Stimulated activated CD4-positive, alpha-beta T cell treated with anti-CD3 and anti-CD28 coated beads, Interleukin-1b, Interleukin-23, amount 100 ng/mL, for 1 hour (primary cell): ENCODE measurements at places on chromosomes 5 and 9.
A peak's percentile ranks its signal among the peaks of the same experiment; 100 is the strongest.

DNA sequence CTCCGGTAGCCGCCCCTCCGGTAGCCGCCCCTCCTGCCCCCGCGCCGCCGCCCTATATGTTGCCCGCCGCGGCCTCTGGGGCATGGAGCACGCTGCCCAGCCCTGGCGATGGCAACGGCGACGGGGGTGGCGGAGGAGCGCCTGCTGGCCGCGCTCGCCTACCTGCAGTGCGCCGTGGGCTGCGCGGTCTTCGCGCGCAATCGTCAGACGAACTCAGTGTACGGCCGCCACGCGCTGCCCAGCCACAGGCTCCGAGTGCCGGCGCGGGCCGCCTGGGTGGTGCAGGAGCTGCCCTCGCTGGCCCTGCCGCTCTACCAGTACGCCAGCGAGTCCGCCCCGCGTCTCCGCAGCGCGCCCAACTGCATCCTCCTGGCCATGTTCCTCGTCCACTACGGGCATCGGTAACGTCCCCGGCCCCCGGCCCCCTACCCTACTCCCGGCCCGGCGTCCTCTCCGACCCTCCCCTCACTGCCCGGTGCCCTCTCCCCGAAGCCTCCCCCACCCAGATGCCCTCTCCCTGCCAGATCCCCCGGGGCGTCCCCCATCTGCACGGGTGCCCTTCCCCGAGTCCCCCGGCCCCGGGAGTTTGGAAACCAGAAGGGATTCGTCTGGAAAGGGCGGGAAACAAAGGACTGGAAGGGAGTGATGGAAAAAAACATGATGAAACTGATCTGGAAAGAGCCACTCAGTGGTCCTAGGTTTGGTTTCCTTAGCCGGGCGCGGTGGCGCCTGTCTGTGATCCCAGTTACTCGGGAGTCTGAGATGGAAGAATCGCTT, 417 bp downstream of the SRD5A1 start:
- peak; percentile 1 for DNase-seq

DNA sequence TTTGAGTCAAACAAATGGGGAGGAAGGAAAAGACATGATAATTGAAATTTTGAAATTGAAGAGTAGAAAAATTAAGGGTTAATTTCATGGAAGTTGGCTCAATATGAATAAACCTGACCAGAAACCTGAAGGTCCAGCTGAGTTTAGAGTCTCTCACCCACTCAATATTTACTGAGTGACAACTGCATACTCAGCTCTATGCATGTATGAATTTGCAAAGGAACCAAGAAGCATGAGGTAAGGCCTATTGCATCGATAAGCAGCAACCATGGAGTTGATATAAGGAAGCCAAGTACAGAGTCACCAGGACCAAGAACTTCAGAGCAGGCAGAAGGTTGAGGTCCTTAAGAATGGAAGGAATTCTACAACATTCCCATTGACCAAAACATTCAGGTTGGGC, 163.4 kb downstream of the SEMA5A start:
- DNase-seq: no peak

DNA sequence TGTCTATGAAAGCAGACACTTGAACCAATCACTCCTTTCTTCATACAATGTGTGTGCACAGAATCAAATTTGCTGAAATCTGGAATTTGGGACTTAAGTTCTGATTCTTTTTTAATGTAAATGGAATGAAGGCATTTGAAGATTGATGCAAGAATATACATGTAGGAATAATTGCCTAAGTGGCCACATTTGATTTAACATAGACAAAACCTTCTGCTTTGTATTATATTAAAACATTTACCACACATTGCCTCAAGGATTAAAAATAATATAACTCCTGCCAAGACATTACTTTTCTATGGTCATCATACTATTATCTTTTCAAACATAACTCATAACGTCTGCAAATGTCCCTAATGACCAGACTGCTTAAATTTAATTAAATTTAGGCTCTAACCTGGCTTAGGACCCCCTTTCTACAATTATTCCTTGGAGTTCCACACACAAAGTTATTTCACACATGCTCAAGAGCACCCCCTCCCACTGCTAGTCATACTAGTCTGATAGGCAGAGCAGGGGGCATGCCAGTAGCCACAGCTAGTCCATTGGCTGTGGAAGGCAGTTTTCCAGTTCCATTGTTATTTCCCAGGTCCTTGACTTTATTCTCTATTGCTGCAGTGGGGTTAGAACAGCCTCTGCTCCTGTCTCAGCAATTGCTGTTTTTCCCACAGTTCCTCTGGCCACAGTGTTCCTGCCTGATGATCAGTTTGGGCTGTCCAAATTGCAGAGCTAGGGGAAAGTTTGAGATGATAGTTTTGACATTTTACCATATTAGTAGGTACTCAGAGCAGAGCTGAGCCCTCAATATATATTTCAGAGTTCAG, 360.6 kb upstream of the GRAMD2B start:
- DNase-seq: no peak

GRCh38 chr5:67146981-67147380, 49.6 kb downstream of the CD180 start:
- no peak for DNase-seq

- DNase-seq: no peak
Measured at GRCh38 chr5:95216136-95216955, 68.5 kb downstream of the MCTP1 start.

DNA sequence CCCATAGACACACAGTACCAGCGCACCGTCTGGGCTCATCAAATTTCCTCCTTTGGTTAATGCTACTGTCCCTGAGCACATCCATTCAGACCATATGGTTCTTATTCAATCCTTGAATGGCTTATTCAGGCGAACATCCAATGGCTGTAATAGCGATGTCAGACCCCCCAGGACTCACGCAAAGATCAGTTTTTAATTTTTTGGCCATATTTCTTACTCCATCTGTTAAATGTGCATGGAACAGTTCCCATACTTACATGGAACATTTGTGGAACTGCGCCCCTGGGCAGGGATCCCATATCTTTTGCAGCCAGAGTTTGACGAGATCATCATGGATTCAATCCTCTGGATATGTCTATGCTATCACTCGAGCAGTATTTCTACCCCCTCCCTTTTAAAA, 213.2 kb downstream of the ADAMTS6 start:
- no peak for DNase-seq

- DNase-seq: no peak
Measured at GRCh38 chr5:124743602-124744169, 2.8 kb downstream of the ZNF608 start.

GRCh38 chr9:27564670-27565069, 8.6 kb downstream of the C9orf72 start:
- no peak for DNase-seq

DNA sequence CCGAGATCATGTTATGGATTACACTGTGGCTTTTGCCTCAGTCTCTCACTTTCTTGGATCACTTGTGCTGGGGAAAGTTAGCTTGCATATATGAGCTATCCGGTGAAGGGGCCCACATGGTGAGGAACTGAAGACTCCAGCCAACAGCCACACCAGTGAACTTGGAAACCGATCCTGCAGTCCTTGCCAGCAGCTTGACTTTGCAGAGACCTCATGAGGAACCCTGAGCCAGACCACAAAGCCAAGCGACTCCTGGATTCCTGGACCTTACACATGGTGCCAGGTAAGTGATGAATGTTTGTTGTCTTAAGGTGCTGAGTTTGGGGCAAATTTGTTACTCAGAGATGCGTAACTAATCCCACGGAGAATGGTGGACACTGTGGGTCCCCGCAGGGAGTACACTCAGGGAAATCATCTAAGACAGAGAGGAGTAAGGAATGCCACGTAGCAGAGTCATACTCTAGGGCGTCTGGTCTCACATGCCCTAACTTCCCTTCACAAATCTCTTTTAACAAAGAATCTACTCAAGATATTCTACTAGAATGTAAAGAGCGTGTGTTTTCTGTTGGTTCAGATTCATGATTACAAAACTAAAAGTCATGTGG, 76.5 kb upstream of the PJA2 start:
- no peak for DNase-seq

GRCh38 chr5:52825826-52826225, 38.1 kb downstream of the ITGA1 start:
- no peak for DNase-seq

GRCh38 chr9:18385696-18386490, 88.1 kb upstream of the ADAMTSL1 start:
- no peak for DNase-seq

- no peak for DNase-seq
Measured at GRCh38 chr5:168531987-168532864, 3.1 kb downstream of the FBLL1 start.

DNA sequence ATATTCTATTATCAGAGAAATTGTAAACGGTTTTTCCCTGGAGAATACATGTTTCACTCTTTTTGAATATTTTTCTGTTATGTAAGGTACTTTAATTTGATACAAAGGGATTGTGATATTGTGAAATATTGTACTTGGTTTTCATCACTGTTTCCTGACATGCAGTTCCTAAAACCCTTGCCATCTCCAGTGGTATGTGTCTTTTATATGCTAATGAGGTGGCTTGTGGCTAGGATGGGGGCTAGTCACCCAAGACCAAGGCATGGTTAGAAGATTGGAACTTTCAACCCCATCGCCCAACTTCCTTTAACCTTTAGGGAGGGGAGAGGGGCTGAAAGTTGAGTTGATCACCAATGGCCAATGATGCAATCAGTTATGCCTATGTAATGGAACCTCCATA, 160.6 kb downstream of the TAF11L14 start:
- DNase-seq: no peak

GRCh38 chr9:134944351-134944802, 26.7 kb upstream of the FCN1 start:
- DNase-seq: no peak

DNA sequence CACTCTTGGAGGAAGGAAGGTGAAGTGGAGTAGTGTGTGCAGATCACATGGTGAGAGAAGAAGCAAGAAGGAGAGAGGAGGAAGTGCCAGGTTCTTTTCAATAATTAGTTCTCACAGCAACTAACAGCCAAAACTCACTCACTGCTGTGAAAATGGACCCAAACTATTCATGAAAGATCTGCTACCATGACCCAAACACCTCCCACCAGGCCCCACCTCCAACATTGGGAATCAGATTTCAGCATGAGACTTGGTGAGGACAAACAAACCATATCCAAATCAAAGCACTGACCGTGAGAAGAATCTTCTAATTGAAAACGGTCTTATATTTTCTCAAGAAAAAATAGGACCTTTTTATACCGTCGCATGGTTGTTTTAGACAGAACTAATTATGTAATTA, 468.7 kb upstream of the TYRP1 start:
- no peak for DNase-seq

GRCh38 chr5:99033014-99033900, 104.5 kb upstream of the CHD1 start:
- no peak for DNase-seq

DNA sequence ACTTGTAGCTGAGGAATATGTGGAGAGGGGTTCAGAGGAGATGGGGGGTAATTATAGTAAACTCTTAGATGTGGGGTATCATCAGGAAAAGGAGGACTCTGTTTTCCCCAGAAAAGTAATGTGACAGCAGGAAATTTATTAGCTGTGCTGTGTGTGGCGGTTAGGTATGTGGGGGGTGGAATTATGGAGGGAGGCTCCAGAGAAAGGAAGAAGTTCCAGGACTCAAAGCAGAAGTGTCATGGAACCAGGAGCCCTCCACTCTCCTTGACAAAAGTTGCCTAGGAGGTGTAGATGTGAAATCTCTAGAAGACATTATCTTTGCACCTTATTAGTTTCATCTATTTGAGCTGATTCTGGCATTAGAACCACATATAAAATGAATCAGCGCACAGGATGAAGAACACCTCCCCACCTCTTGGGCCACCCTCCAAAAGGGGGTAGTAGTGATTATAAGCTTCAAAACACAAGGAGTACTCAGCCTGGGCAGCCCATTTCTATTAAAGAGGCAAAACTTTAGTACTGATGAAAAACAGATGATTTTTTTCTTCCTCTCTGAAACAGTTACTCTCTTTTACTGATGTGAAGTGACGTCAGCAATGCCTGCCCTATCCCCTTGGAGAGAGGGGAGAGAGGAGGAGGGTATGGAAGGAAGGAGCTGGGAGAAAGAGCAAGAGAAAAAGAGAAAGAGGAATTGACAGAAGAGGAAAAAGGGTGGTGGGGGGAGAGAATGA, 18.2 kb downstream of the NR2F1 start:
- DNase-seq: no peak

GRCh38 chr9:91896097-91896496, 53.9 kb downstream of the ROR2 start:
- no peak for DNase-seq

- DNase-seq: no peak
Measured at GRCh38 chr9:107836300-107836699, 346.7 kb upstream of the KLF4 start.

DNA sequence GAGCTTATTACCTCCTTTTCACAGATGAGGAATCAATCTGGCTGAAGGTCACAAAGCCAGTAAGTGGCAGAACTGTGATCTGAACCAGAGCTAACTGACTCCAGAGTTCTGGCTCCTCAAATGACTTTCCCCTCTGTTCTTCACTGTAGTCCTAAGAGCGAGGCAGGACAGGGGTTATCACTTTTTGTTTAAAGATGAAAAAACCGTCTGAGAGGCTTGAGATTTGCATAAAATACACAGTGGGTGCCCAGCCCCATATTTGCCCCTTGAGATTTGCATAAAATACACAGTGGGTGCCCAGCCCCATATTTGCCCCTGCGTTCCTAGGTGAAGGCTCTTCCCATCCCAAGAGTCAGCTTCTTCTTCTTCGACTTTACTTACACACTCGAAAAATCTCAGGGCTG, 667 bp downstream of the FBXO10 start:
- DNase-seq: no peak

DNA sequence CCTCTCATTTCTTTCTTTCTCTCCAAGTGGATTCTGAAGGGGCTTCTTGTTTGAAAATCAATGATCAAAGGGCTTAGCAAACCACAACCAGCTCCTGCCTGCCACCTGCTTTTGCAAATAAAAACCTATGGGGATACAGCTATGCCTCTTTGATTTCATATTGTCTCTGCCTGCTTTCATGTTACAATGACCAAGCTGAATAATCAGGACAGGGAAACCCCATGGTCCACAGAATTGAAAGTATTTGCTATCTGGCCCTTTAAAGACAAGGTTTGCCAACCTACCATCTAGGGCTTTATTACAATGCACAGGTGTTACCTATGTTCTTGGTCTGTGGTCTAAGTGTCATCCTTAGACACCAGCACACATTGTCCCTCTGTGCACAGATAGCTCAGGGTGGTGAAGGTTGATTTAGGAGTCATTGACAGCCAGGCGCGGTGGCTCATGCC, 28.8 kb upstream of the PLIN2 start:
- DNase-seq: no peak

DNA sequence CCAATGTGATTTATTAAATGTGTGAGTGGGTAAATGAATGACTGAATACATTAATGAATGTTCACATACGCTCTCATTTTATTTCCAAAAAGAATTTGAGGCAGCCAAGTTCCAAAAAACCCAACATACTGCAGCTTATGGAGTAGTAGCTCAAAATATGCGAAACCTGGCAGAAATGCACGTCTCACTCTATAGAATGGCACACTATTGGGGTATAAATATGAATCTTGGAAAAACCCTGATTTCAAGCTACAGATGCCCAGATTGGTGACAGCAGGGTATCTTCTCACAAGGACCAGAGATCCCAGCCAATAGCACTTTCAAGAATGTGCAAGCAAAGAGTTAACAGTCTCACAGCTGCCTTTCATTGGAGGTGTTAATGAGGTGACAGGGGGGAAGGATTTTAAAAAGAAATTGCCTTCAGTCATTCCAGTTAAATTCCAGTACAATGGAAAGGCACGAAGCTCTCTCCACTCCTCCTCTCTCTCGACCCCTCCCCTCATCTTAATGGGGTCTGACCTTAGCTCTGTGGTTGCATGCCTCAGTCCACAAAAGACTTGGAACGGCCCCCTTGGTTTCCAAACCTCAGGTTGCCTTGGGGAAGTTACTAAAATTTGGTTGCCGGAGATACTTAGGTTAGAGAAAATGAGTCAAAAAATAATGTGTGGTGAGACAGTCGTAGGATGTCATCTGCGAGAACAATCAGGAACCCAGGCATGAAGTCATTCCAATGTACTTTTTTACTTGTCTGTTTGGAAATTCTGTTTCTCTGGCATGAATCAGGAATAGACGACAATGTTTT, 307.4 kb downstream of the NFIB start:
- DNase-seq: no peak
